ENCODE measurements at places on chromosomes 3 and 15.
A peak's percentile ranks its signal among the peaks of the same experiment; 100 is the strongest.

DNA sequence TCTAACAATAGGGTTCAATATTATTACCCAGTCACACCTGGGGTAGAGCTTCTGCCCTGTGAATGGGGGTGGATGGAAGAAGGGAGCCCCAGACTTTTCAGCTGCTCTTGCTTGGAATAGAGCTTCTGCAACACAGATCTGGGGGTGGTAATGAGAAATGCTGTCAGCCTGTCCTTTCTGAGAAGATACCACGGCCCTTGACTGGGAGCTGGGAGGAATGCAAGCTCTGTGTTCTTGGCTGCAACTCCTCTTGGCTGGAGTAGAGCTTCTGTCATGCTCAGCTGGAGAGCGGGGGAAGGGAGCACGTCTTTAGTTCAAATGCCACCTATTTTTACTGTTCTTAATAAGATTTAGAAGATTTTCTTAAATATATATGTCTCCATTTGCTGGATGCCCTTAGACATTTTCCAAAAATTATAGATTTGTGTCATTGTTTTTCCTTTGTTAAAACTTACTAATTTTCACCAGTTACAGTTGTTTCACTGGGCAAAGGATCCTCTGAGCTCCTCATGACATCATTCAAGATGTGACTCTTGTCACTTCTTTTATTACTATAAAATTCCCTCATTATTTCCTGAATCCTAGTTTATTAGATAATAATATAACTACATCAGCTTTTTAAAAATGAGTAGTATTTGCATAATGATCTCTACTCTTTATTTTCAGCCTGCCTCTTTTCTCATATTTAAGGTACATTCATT, 180.0 kb upstream of the TGFBR2 start:
- no peak for DNase-seq

DNA sequence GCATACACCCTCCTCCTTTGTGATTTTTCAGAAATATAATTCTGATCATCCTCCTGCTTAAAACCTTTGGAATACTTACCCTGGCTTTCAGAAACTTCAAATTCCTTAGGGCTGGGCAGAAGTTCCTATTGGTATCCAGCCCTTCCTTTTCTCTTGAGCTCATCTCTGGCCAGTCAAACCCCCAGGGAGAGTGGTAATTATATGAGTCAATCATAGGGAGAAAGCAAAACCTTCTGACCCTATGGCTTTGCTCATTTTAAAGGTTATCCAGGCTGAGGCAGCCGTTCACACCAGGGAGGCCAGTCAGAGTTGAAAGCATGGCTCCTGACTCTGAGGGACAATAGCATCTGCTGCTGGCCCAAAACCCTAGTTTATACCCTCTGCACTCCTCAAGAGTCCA, 23.9 kb upstream of the CTNNB1 start:
- no peak for DNase-seq

GRCh38 chr3:183442994-183443393, 14.6 kb upstream of the MCF2L2 start:
- DNase-seq: no peak

GRCh38 chr15:50055332-50055731, 63.7 kb downstream of the ATP8B4 start:
- no peak for DNase-seq

- DNase-seq: no peak
Observed at GRCh38 chr3:158991146-158991705, 189.4 kb downstream of the MFSD1 start.

DNA sequence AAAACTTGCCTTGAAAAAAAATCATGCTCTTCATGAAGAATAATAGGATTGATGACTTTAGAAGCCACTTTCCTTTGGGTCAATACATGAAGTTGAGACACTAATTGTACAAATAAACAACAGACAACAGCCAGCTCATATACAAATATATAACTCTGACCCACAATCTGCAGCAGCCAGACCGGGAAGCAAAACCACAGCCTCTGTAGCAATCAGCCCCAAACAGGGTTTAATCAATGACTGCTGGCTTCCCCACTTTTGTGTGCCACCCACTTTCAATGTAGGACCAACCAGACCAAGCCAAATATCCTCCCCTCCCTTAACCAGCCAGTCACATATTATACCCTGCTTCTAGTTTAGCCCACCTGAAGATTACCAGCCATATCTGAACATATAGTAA, 39.0 kb downstream of the IFT57 start:
- no peak for DNase-seq

- DNase-seq: no peak
Observed at GRCh38 chr3:182740710-182741109, 52.6 kb upstream of the ATP11B start.

DNA sequence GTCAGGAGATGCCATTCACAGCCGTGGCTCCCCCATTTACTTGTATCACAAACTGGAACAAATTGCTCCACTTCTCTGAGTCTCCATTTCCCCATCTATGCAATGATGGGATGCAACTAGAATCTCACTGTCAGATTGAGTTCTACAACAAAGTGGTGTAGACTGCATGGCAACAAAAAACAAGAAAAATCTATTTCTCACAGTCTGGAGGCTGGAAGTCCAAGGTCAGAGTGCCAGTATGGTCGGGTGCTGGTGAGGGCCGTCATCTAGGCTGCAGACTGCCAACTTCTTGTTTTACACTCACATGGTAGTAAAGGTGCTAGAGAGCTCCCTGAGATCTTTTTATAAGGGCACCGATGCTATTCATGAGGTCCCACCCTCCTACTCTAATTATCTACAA, 158.4 kb upstream of the BCL6 start:
- DNase-seq: no peak

DNA sequence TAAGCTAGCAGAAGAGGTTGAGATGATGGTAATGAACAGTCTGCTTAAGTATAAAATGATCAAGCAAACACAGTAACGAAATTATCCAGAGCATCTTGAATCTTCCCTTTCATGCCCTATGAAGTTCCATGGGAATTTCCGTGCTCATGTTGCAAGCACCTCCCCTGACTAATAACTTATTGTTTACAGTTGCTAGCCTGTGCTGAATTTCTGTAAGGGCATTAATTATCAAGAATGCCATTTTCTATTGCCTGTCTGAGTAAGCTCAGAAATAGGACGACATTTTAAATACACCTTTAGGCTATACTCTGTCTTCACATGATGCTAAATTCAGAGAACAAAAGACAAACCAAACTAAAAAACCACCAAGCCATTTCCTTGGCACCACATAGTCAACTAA, 257.5 kb upstream of the LRTM1 start:
- no peak for DNase-seq

GRCh38 chr3:188900421-188900951, 271.3 kb upstream of the TPRG1 start:
- no peak for DNase-seq

- no peak for DNase-seq
Observed at GRCh38 chr3:81270603-81271379, 490.7 kb downstream of the GBE1 start.

DNA sequence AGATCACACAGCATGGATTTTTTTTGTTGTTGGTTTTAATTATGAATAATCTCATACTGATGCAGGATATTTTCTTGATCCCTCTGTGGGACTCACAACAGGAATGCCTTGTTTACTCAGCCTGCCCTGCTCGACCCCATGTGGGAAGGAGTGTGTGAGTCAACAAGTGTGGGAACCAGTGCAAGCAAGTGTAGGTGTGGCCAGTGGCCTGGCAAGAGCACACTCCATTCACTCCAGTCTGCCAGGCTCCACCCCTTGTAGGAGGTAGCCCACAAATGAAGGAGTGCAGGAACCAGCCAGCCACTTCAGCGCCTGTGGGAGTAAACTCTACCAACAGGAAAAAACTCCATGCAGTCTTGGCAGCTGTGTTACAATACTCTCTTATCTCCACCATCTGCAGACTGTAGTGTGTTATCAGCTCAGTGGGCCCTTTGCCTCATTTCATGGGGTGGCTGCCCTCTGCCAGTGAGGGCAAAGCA, 393.6 kb downstream of the OTOL1 start:
- DNase-seq: no peak

DNA sequence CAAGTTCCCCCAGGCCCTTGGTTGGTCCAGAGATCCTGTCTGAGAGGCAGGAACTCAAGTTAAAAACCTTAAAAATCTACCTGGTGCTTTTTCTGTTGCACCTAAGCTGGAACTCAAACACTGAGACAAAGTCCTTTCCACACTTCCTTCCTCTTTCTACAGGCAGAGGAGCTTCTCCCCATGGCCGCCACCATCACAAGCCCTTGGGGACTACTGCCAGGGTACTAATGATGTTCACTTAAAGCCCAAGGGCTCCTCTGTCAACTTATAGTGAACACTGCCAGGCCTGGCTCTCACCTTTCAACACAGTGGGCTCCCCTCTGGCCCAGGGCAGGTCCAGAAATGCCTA, 26.0 kb downstream of the TM4SF18 start:
- DNase-seq: no peak

DNA sequence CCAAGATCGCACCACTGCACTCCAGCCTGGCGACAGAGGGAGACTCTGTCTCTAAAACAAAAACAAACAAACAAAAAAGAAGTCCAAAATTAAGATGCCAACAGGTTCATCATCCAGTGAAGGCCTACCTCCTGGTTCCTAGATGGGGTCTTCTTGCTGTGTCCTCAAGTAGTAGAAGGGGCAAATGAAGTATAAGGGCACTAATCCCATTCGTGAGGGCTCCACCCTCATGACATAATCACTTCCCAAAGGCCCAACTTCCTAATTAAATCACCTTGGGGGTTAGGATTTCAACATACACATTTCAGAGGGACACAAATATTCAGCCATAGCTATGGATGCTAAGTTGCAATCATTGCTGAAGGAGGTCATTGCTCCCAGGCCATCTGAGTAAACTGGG, 45.8 kb downstream of the PCNP start:
- DNase-seq: no peak

DNA sequence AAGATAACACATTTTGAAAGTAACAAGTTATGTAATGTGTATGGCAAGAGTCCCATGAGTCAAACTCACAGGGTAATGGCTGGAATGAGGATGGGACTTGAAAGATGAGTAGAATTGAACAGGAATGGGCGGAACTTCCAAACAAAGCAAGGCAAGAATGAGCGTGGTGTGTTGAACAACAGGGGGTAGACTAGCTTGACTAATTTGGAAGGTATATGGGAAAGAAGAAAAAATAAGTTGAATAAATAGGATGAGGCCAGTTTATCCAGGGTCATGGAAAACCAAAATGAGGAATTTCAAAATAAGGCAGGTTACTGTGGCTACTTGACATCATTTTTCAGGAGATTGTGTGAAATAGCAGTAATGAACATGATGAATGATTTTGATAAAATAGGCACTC, 2.5 kb upstream of the DPH6 start:
- DNase-seq: no peak

- no peak for DNase-seq
Observed at GRCh38 chr3:144109944-144110343, 138.3 kb downstream of the DIPK2A start.

- DNase-seq: no peak
Observed at GRCh38 chr3:165195241-165195639, 944 bp downstream of the SLITRK3 start.

GRCh38 chr3:136818191-136818768, 646 bp upstream of the SLC35G2 start:
- no peak for DNase-seq

- no peak for DNase-seq
Observed at GRCh38 chr15:64024172-64025050, 21.9 kb downstream of the DAPK2 start.

- no peak for DNase-seq
Observed at GRCh38 chr3:1469687-1470086, 376.9 kb downstream of the CNTN6 start.

GRCh38 chr3:177968891-177969290, 567.3 kb upstream of the KCNMB2 start:
- DNase-seq: no peak

- no peak for DNase-seq
Observed at GRCh38 chr3:194375473-194376240, 6.1 kb upstream of the LRRC15 start.

DNA sequence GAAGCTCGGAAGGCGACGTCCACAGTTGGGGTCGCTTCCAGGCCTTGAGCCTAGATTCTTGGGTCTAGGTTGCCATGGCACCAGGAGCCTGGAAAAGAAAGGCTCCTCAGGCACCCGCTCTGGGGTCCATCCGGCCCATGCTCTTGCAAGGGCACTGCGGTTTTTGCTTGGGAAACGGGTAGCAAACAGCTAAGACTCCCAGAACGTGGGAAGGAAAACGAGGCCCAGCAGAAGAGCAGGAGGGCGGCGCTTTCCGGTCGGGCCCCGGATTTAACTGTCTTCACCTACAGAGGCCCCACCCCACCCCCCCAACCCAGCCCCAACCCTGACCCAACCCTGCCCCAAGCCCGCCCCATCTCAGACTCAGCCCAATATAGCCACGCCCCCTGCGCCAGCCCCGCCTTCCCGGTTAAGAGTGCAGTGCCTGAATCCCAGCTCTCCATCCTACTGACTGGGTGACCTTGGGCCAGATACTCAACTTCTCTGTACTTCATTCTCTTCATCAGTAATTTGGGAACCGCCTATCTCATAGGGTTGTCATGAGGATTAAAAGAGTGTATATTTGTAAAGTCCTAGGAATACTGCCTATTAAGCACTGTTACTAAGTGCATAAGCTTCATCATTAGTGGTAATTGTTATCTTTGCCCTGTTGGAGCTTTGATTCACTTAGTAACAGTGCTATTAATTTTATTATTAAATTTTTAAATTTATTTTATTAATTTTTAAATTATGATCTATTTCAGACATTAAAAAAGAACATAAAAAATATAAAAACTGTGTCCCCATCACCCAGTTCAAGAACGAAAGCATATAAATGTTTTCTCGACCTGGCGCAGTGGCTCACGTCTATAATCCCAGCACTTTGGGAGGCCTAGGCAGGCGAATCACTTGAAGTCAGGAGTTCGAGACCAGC, 28.4 kb upstream of the SMAD6 start:
- DNase-seq: peak; percentile 14

DNA sequence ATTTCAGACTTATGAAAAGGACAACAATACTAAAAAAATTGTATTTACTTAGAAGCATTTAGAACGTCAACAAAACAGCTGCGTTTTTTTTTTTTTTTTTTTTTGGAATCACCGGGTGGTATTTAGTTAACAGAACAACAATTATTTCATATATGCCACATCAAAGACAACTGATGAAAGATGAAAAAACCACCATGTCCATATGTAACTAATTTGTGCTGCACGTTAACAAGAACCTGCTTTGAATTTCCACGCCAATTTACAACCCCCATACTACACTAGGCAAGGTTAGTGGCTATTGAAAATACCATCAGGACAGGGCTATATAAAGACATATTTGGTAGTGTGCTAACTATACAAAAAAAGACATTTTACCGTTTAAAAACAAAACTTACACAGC, 189.3 kb upstream of the ROBO1 start:
- DNase-seq: no peak

- no peak for DNase-seq
Observed at GRCh38 chr15:101489237-101489598, 289 bp downstream of the PCSK6 start.

GRCh38 chr15:40051616-40052415, 12.8 kb upstream of the SRP14 start:
- DNase-seq: no peak

GRCh38 chr15:61086756-61087155, 142.3 kb downstream of the RORA start:
- DNase-seq: no peak

DNA sequence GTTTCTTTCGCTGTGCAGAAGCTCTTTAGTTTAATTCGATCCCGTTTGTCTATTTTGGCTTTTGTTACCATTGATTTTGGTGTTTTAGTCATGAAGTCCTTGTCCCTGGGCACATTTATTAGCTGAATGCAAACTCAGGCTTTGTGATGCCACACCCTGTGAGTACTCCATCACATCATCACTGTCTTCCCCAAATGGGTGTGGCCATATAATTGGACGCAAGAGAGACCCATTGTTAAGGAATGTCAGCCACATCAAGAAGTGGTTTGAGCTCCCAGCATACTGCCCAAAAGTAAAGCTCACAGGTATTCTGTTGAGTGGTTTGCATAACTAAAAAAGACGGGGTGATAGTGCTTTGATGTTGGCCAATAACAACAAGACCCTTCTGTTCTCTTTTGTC, 245.7 kb downstream of the SV2B start:
- no peak for DNase-seq

Measured in stimulated activated CD8-positive, alpha-beta memory T cell treated with anti-CD3 and anti-CD28 coated beads, Interleukin-7, amount 100 ng/mL, for 24 hours (primary cell).